ENCODE measurements at places on chromosomes 2 and 18.
A peak's percentile ranks its signal among the peaks of the same experiment; 100 is the strongest.

DNA sequence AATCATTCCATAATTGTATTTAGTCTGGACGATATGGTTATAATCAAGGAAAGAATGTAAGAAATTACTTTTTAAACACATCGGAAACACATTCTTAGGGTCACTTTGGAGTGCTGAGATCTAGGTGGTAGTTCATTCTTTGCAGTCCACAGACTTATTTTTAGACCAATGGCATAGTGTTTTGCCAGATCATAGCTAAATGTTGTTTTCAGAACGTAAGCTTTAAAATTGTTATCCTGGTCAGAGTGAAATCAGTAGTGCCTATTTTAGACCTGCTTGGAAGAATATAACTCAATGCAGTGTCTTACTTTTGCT is 4.3 kb downstream of the MYL12A start:
- DNase-seq, result no peak

DNA sequence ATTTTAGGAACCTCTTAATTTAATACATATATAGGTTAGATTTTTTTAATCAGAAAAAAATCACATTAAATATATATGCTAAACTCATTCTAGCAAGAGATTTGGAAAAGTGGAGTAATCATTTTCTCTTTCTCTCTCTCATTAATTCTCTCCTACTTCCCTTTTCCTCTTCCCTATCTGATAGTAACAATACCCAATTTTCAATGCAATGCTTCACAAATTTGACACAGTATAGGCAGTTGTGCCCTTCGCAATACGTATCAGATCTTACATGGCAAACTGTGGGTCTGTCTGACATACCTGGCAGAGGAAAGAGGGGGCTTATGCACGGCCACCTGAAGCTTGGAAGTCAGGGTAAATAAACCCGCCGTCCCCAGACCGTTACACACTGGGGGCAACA is 444.3 kb downstream of the NBAS start:
- DNase-seq, result no peak

- no peak for DNase-seq
These were observed 17.9 kb upstream of the IL18R1 start for GRCh38 chr2:102337481-102338386.

GRCh38 chr2:239788576-239789098 is 236.5 kb downstream of the NDUFA10 start:
- no peak for DNase-seq

DNA sequence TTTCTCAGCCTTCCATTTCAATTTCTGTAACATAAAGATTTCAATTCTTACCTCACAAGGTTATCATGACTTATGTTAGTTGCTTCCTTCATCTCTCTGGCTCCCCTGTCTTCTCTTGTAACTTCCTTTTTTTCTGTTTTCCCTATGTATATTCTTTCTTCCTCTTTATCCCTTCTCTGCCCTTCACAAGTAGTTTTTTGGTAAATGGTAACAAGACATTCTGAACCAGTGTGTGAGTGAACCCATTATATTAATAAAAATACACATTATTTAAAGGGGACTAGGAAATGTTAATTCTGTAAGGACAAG is 8.4 kb downstream of the ACSL3 start:
- DNase-seq, result no peak

GRCh38 chr2:235745597-235745996 is 251.8 kb downstream of the AGAP1 start:
- DNase-seq, result no peak

GRCh38 chr2:19114126-19114525 is 244.3 kb downstream of the OSR1 start:
- no peak for DNase-seq

DNA sequence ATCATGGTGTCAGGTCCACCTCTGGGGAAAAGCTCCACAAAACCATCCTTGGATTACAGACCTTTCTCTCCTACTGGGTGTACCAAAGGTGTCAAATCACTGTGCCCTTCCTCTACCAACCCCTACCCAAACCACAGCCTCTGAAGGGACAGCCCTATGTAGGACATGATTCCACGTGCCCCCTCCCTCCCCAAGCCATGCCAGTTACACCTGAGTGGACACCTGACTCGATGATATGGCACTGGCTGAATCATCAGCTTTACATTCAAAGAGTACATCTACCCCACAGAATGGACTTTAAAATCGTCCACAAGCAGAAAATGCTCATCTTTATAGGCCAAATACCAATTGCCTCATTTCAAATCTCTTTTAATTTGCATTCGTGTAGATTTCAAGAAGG is 26.0 kb downstream of the TRABD2A start:
- no peak for DNase-seq

GRCh38 chr2:69241093-69241492 is 145.9 kb downstream of the GFPT1 start:
- DNase-seq, result peak; percentile 65

DNA sequence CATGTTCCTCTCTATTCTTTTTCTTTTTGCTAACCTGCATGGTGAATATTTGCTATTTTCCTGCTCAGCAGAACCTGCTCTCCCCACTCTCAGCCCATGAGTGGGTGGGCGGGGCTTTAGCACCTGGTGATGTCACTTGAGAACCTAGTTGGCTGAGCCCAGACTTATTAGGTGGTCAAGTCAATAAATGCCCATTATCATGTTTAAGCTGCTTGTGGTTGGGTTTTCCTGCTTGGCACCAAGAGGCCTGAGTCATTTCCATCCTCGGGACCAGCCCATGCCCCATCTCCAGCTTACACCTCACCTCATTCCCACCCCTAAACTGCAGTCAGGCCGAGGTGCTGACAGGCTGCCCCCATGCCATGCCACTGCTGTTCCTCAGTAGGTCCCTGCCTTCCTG is 226.6 kb downstream of the ANKRD30B start:
- DNase-seq, result no peak

DNA sequence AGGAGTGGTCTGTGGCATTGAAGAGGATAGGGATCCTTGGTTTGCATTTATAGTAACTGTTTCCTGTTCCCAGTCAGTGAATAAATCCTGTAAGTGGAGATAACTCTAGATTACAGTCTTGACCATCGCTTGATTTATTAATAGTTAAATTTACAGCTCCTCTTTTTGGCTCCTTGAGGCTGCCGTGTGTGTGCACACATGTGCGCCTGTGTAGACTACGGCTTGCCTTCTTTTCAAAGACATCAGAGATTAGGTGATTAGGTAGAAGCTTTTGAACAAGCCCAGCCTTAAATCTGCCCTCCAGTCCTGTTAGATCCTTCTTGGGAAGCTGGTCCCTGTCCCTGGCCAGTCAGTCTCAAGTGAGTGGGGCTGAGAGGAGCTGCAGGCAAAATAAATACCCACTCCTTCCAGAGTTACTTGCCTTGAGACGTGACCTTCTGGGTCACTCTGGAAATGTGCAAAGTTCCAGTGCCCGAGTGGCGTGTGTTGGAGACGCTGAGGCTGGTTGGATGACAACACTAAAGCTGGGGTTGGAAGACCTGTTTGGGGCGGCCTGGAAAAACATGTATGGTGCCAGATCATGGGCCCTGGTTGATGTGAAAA is 32.0 kb downstream of the TCF7L1 start:
- no peak for DNase-seq

DNA sequence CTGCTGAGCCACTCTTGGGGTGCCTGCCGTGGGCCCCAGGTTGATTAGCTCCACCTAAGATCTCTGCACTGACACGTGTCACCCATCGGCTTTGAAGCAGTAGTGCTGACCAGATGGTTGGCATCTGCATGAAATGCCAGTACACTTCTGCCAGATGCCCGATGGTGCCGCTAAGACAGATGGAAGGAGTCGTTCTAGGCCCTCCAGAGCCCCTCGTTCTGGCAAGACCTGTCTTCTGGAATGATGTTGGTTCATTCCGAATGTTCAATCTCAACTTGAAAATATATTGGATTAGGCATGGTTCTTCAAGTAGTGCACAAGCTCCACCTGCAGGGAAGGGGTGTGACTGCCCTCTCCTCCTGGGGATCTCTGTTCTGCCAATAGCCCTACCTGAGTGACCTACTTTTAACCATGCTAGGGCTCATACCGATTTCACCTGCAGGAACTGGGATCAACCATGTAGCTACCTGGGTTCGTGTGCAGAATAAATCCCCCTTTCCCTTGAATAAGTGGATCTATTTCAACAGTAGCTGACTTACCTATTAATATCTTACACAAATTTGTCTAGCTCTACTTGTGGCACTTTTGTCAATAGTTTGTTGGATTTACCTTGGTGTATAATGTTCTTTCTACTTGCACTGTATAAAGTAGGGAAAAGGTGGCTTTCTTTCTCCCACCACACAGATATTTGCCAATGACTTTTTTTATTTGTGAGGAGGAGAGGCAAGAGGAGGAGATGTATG is 342.6 kb downstream of the CTNNA2 start:
- no peak for DNase-seq

- DNase-seq, result no peak
These were observed 120.8 kb downstream of the RHBDD1 start for GRCh38 chr2:226956659-226957058.

DNA sequence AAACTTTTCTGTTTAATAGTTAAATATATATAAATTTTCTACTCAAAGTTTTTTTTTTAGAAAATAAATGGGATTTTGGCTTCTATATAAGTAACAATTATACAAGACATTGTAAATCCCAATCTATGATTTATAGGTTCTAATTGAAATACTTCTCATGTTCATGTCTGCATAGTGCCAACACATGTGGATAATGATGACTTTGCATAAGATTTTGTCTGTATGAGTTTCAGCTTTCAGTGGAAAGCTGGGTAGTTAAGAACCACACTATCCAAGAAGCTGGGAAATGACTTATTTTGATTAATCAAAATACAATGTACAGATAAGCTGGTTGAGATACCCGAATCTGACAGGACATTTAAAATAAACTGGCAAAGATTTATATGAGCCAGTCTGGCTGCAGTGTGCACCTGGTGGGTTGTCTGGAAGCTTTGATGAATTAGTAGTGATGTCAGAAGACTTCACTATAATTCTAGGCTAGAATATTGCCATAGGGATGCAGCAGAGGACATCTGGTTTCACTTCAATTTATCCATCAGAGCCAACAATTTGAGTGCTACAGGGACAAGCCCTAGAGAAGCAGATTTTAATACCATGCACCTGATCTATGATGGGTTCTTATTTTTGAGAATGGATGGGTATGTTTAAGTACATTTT is 45.4 kb downstream of the EML6 start:
- DNase-seq, result no peak

DNA sequence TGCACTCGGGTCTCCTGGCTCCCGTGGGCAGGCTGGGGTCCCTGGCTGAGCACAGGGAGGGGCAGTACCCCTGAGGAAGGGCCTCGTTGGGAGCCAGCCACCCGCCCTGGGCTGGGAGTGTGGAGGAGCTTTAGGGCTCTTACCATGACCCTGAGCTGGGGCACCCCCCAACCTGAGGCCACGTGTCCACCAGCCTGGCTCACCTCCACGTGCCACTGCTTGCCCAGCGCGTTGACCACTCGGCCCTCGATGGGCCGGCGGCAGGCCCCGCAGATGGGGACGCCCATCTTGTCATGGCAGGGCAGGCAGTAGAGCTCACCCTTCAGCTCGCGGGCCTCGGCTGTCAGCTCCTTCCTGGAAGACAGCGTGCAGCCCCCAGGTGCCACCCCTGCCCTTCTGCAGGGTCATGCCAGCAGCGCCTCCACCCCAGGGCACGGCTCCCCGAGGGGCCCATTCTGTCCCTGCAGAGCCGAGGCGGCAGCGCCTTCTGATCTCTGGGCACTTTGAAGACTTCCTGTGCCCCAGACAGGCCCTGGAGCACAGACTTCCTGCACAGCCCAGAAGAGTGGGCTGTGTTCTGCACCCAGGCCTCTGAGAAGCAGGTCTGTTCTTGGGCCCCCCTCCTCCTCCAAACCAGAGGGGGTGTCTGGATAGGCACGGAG is 4.0 kb upstream of the GPR17 start:
- DNase-seq, result no peak
